ENCODE measurements at places on chromosomes 7 and 10.

DNA sequence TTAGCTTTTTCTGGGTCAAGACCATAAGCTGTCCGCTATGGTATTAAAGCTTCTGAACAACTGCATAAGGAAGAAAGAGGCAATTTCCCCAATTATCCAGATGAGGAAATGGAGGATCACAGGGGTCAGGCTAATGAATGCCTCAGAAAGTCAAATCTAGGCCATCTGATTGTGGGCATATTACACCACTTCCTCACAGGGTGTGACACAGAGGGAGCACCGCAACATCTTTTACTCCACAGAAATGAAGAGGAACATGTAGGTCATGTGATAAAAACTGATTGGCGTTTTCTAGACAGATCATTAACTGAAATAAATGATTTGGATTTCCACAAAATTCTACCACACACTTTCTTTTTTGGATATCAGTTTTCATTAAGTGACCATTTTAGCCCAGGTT, 384.4 kb downstream of the PARD3 start:
- no peak for DNase-seq

- peak; percentile 72 for DNase-seq
Observed at GRCh38 chr7:22110227-22110839, 164.6 kb upstream of the CDCA7L start.

DNA sequence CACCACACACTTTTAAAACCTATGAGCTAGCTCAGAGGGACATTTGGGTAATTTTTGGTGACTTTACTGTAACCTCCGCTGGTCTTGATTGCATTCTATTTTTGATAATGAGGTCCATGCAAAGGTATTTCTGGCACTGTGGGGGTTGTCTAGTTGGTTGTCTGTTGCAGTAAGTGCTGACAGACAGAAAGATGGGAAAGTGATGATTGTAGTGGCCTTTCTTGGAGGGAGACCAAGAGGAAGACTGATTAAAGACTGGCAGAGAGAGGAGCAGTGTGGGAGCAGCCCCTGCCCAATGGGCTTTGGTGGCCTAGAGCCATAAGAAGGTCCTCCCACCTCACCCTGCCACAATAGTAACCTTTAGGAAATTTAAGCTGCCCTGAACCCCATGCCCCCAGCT, 173.4 kb upstream of the CTBP2 start:
- DNase-seq = no peak

GRCh38 chr7:56063500-56063881, 595 bp upstream of the SUMF2 start:
- no peak for DNase-seq

DNA sequence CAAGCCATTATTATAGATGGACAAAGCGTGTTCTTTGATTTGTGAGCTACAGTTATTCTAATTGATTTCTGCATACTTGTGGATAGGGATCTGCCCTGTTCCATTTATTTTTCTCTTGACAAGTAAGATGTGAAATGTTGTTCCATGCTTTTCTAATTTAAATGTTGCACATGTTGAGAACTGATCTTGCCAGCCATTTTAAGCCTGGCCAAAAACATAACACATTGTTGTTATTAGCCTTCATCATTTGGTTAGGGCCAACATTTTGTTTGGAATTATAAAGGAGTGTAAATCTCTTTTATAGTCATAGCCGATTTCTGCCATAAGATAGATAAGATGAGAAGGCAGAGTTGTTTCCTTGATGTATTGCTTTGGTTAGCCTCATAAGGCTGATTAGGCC, 117.0 kb downstream of the WNT2 start:
- DNase-seq = no peak
